Inflammatory macrophage treated with lipopolysaccharide for 4 hours (primary cell): ENCODE measurements at places on chromosomes 1 and 21.

DNA sequence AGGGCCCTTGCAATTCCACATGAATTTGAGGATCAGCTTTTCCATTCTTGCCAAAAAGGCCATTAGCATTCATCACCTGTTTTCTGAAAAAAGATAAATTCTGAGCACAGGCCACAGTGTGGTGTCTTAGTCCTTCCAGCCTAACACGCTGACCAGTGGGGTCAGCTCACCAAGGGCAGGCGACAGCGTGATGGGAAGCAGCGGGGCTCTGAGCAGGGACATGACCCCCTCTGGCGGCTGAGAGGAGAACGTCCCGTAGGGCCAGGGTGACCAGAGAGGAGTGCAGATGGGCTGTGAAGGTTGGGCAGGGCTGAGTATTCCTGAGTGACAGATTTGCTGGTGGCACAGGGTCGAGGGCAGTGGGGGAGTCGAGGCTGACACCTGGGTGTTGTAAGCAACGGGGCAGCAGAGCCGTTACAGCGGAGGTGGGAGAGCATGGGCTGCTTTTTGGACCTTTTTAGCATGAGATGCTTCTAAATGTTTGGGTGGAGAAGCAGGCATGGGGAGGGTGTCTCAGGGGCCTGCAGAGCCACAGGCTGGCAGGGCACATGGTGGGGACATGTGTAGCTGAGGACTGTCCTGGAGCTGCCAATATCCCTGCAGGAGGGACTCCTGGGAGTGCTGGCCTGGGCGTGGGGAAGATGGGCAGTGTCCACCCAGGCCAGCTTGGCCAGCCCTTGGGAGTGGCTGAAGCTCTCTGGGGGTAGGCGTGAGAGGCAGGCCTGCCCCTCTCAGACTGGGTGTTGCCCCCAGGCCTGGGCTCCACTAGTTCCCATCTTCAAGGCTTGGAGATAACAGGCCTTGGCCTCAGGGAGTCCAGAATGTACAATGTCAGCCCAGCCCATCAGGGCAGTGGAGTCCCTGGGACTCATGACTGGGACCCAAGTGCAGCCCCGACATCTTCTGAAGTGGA lies 8.6 kb upstream of the CALML6 start:
- peak; percentile 83 for DNase-seq

GRCh38 chr1:3469849-3470649 lies 15.6 kb downstream of the ARHGEF16 start:
- no peak for DNase-seq

DNA sequence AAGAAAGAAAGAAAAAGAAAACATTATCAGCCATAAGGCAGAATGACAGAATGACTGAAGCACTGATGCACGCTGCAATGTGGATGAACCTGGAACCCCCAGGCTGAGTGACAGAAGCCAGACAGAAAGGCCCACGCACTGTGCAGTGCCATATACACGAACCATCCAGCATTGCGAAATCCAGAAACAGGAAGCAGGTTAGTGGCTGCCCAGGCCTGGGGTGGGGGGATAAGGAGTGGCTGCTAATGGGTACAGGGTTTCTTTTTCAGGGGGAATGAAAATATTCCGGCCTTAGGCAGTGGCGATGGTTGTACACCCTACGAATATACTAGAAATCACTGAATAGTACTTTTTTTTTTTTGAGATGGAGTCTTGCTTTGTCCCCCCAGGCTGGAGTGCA lies 57.0 kb downstream of the CHD5 start:
- DNase-seq, result peak; percentile 80

- DNase-seq, result no peak
These were observed 17.9 kb upstream of the SMG7 start for GRCh38 chr1:183454377-183454776.

GRCh38 chr1:10643607-10644306 lies 152.7 kb downstream of the CASZ1 start:
- no peak for DNase-seq

DNA sequence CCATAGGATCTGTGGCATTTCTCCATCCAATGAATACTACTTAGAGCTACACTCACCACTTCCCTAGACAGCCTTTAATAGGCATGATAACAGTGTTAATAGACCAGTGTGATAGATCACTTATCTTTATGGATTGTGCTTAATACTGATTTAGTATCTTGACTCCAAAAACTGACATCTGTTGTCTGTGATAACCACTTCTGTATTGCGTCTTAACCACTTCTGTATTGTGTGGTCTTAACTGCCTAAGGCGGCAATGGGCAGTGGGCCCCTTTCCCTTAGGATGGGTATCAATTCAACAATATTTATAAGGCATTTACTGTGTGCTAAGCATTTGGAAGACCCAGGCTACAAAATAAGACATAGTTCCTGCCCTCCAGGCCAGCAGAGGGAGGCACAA lies 32.0 kb upstream of the RCAN3 start:
- DNase-seq, result no peak

- DNase-seq, result no peak
These were observed 13.1 kb downstream of the TIMM17A start for GRCh38 chr1:201968202-201968925.

- DNase-seq, result peak; percentile 69
These were observed 68.0 kb upstream of the BACH1 start for GRCh38 chr21:29230551-29231261.
